ENCODE measurements at places on chromosomes 5 and 9.

GRCh38 chr5:30994176-30994575 is 199.3 kb upstream of the CDH6 start:
- DNase-seq: no peak

DNA sequence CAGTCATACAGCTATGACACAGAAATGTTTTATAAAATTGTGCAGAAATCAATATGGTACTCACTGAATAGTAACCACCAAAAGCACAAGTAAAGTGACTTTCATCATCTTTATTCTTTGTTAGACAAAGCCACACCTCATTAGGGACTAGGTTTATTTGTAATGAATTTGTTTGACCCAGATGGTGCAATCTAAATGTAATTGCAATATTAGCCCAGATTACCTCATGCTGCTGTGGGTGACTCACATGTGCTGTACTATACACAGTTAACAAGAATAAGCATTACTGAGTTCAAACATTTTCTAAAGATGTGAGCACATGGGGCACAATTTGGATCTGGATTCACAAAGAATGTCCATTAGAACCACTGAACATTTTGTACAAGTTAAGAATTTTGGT is 759.3 kb upstream of the TYRP1 start:
- DNase-seq: no peak

- DNase-seq: no peak
Observed at GRCh38 chr9:84636436-84636835, 33.1 kb upstream of the NTRK2 start.

GRCh38 chr9:93663877-93664548 is 87.6 kb downstream of the PHF2 start:
- peak; percentile 10 for DNase-seq

GRCh38 chr5:132812781-132813598 is at the start of gene SOWAHA:
SOWAHA (plus strand) TSS chr5:132813302; CDS start chr5:132813622, 320 bp downstream.
- peak; percentile 29 for DNase-seq

- peak; percentile 36 for DNase-seq
Observed at GRCh38 chr5:79020861-79021561, 35.9 kb upstream of the ARSB start.

GRCh38 chr9:122370869-122371755 is at the start of gene PTGS1:
PTGS1 (plus strand) TSS chr9:122371024; CDS start chr9:122371085, 61 bp downstream.
- no peak for DNase-seq

DNA sequence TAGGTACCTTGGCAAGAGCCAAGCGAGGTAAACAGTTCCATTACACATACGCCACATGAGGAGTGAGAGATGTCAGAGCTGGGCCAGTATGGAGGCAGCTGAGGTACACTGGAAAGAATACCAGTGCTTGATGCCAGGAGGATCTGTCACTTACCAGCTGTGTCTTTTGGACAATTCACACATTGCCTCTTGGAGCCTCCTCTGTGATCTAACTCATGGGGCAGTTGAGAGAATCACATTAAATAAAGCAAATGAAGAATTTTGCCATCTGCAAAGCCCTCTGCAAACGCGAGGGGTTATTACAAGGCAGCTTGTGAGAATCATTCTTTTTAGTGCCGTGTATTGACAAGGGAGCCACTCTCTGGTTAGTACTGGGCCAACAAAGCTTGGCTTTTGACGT is 429.7 kb upstream of the KLF4 start:
- DNase-seq: no peak

Data from activated CD8-positive, alpha-beta memory T cell treated with anti-CD3 and anti-CD28 coated beads, Interleukin-2, amount 50 U/mL, for 4 hours (primary cell).